MCF 10A (cell line): ENCODE measurements at places on chromosomes 16 and 17. TPM values are rescaled to one million over a fixed set of nuclear protein-coding genes. Genes with fewer than 3 reads are reported as not detected.

DHRS13 gene
- 9.1 and 9.5 TPM in 2 replicates for total RNA-seq

GRCh38 chr16:85607321-85607765, 5.8 kb upstream of the GSE1 start:
- no peak overlapping the region for H3K4me3 ChIP-seq
- no peaks in the 10 kb centered on the region for H3K27me3 ChIP-seq
- no peak overlapping the region for H3K27ac ChIP-seq
- peaks cover 12% of the 10 kb centered on the region for H3K4me1 ChIP-seq
- no peak for DNase-seq
- no peaks in the 10 kb centered on the region for H3K36me3 ChIP-seq

SLC13A5 gene
- total RNA-seq = not detected in 2 replicates

TMEM114 gene
- not detected in 2 replicates for total RNA-seq

- H3K27ac ChIP-seq = no peak overlapping the region
- no peaks in the 10 kb centered on the region for H3K36me3 ChIP-seq
- H3K4me1 ChIP-seq = peaks cover 14% of the 10 kb centered on the region
- H3K4me3 ChIP-seq = peak overlapping the region; percentile 59
- peak; percentile 50 for DNase-seq
These were observed 24.9 kb downstream of the BAHCC1 start for GRCh38 chr17:81419886-81420768.

GJD3 gene
- total RNA-seq = not detected in 2 replicates

SUPT4H1 gene
- 63.4 and 90.8 TPM in 2 replicates for total RNA-seq

DNA sequence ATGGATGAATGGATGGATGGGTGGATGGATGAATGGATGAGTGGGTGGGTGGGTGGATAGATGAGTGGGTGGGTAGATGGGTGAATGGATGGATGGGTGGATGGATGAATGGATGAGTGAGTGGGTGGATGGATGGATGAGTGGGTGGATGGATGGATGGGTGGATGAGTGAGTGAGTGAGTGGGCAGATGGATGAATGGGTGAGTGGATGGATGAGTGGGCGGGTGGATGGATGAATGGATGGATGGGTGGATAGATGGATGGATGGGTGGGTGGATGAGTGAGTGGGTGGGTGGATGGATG, 6.4 kb upstream of the KATNB1 start:
- peaks cover 12% of the 10 kb centered on the region for H3K4me1 ChIP-seq
- no peak overlapping the region for H3K4me3 ChIP-seq
- DNase-seq = no peak
- H3K27ac ChIP-seq = no peak overlapping the region
- H3K27me3 ChIP-seq = no peaks in the 10 kb centered on the region

GRCh38 chr17:12566291-12566690, 99.4 kb upstream of the MYOCD start:
- no peak overlapping the region for H3K4me3 ChIP-seq
- no peak overlapping the region for H3K27ac ChIP-seq
- H3K4me1 ChIP-seq = no peaks in the 10 kb centered on the region
- H3K36me3 ChIP-seq = no peaks in the 10 kb centered on the region
- peaks cover 28% of the 10 kb centered on the region for H3K27me3 ChIP-seq

- DNase-seq = peak; percentile 48
- no peak overlapping the region for H3K27ac ChIP-seq
- no peaks in the 10 kb centered on the region for H3K36me3 ChIP-seq
These were observed 247.4 kb downstream of the SHISA9 start for GRCh38 chr16:13148836-13149235.

SGCA gene
- total RNA-seq = not detected in 2 replicates

DNA sequence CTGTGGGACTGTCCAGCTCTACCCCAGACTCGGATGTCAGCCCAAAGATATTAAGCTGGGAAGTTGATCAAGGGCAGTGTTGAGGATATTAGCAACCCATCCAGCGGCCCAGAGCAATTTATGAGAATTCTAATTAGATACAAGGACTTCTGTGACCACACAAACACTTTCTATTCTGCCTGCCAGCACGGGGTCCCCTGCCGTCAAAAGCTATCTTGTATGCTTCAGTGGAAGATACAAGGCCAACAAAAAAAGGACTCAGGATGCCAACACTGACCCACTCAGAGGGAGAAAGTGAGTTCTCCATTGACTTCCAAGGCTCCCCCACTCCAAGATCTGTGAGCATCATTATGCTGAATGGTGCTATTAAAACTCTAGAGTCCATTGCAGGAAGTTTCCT, 390.7 kb downstream of the GRIN2A start:
- H3K4me1 ChIP-seq = no peaks in the 10 kb centered on the region
- no peaks in the 10 kb centered on the region for H3K27me3 ChIP-seq
- DNase-seq = no peak
- no peak overlapping the region for H3K27ac ChIP-seq

ATP2C2 gene
- total RNA-seq = not detected in 2 replicates

- no peak overlapping the region for H3K27ac ChIP-seq
- no peaks in the 10 kb centered on the region for H3K27me3 ChIP-seq
- peak; percentile 33 for DNase-seq
- no peaks in the 10 kb centered on the region for H3K36me3 ChIP-seq
- H3K4me1 ChIP-seq = no peaks in the 10 kb centered on the region
- no peak overlapping the region for H3K4me3 ChIP-seq
These were observed 250.8 kb downstream of the STX8 start for GRCh38 chr17:9324864-9325263.

GRCh38 chr17:16491131-16491702, 776 bp downstream of the LRRC75A start:
- H3K4me1 ChIP-seq = peaks cover 19% of the 10 kb centered on the region
- no peak for DNase-seq
- peaks cover 55% of the 10 kb centered on the region for H3K27me3 ChIP-seq
- H3K4me3 ChIP-seq = peak overlapping the region; percentile 29
- no peaks in the 10 kb centered on the region for H3K36me3 ChIP-seq

GRCh38 chr17:45001310-45001709, 33.2 kb upstream of the C1QL1 start:
- H3K27ac ChIP-seq = no peak overlapping the region
- no peaks in the 10 kb centered on the region for H3K36me3 ChIP-seq
- H3K4me1 ChIP-seq = no peaks in the 10 kb centered on the region
- no peak overlapping the region for H3K4me3 ChIP-seq

DNA sequence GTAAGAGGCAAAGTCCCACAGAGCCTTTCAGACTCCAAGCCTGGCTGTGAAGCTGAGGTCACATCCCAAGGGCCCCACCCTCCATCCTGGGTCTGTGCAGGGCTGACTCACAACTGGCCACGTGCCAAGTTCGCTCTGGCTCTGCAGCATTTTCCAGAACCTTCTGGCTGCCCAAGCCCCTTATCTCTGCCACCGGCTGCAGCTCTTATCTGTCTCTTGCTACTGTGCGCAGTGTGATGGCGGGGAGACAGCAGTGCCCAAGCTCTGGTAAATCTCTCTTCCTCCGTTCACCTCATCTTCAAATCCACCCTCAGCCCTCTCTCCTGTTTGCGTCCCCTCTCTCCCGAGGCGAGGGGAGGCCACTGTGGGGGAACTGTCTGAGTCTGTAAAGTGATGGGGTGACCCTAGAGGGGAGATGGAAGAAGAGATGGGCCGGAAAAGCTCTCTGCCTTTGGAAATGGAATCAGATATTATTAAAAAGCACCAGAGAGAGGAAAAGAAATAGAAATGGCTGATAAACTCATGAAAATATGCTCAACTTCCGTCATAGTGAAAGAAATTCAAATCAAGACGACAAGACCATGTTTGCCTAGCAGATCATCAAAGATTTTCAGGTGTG, 162.7 kb upstream of the CDC42EP4 start:
- no peak overlapping the region for H3K4me3 ChIP-seq
- H3K27ac ChIP-seq = no peak overlapping the region
- H3K4me1 ChIP-seq = no peaks in the 10 kb centered on the region
- H3K27me3 ChIP-seq = peaks cover 26% of the 10 kb centered on the region

DNA sequence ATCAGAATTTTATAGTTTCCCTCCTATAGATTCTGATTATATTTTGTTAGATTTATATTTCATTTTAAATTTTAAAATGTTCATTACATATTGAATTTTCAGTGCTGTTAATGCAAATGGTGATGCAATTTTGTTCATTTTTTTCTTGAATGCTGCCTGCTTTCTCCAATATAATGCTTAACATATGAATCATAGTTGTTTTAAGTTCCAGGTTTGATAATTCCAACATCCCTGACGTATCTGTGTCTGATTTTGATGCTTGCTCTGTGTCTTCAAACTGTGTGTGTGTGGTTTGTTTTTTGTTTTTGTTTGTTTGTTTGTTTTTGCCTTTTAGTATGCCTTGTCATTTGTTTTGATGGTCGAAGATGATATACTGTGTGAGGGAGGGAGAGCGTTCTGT, 134.7 kb upstream of the ELAC2 start:
- DNase-seq = no peak
- no peak overlapping the region for H3K4me3 ChIP-seq
- peaks cover 16% of the 10 kb centered on the region for H3K27me3 ChIP-seq
- H3K27ac ChIP-seq = no peak overlapping the region
- H3K4me1 ChIP-seq = peaks cover 6% of the 10 kb centered on the region

CALB2 gene
- total RNA-seq = 0.23 TPM in 1 of 2 replicates, not detected in the other

DNA sequence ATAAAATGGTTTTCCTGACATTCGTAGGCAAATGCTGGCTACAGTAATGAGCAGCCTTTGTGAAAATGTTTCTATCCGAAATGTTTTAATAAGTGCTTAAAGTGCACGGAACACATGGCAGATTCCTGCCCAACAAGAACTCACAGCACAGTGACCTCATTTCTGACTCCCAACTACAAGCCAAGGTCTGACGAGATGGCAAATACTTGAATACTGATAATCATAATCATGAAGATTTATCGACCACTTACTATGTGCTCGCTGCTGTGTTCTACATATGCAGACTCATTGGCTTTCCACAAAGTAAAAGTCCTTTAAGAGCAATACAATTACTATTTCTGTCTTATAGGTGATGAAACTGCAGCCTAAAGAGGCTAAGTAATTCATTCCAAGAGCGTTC, 238.1 kb upstream of the CDH5 start:
- no peak overlapping the region for H3K27ac ChIP-seq
- no peak overlapping the region for H3K4me3 ChIP-seq
- H3K36me3 ChIP-seq = no peaks in the 10 kb centered on the region
- DNase-seq = no peak
- no peaks in the 10 kb centered on the region for H3K4me1 ChIP-seq

DNA sequence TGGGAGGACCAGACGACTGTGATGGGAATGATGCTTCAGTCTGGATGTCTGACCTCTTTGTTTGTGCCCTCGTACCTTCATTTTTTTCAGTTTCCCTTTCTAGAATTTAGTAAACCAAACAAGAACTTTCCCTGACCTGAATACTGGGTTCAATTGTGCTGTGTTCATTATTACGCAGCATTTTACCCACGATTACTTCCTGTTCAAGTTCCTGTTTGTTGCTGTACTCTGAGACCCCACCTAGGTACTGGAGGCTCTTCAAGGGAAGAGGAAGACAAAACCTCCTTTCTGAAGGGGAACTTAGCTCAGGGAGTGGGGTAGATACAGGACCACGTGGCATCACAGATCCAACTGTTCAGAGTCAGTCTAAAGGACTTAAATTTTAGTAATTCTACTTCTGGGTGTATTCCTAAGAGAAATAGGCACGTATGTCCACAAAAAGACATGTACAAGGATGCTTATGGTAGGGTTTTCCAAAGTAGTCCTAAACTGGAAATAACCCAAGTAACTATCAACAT, 9.2 kb upstream of the PRKCB start:
- peaks cover 19% of the 10 kb centered on the region for H3K27me3 ChIP-seq
- no peak overlapping the region for H3K27ac ChIP-seq
- no peak for DNase-seq
- no peak overlapping the region for H3K4me3 ChIP-seq
- H3K36me3 ChIP-seq = no peaks in the 10 kb centered on the region

EFCAB5 gene
- 0.10 and 0.96 TPM in 2 replicates for total RNA-seq

GRCh38 chr17:68384941-68385340, 72.4 kb downstream of the WIPI1 start:
- H3K36me3 ChIP-seq = no peaks in the 10 kb centered on the region
- H3K27me3 ChIP-seq = no peaks in the 10 kb centered on the region
- no peak for DNase-seq
- no peak overlapping the region for H3K27ac ChIP-seq
- H3K4me3 ChIP-seq = no peak overlapping the region

- no peak for DNase-seq
- H3K4me3 ChIP-seq = no peak overlapping the region
- no peaks in the 10 kb centered on the region for H3K36me3 ChIP-seq
- H3K27ac ChIP-seq = no peak overlapping the region
These were observed 675.6 kb upstream of the CDH8 start for GRCh38 chr16:62711797-62712196.

- H3K36me3 ChIP-seq = peaks cover 18% of the 10 kb centered on the region
- DNase-seq = no peak
- H3K27me3 ChIP-seq = no peaks in the 10 kb centered on the region
- no peak overlapping the region for H3K27ac ChIP-seq
- peak overlapping the region; percentile 96 for H3K4me3 ChIP-seq
These were observed 985 bp downstream of the SGSM2 start for GRCh38 chr17:2338315-2338657.

DNA sequence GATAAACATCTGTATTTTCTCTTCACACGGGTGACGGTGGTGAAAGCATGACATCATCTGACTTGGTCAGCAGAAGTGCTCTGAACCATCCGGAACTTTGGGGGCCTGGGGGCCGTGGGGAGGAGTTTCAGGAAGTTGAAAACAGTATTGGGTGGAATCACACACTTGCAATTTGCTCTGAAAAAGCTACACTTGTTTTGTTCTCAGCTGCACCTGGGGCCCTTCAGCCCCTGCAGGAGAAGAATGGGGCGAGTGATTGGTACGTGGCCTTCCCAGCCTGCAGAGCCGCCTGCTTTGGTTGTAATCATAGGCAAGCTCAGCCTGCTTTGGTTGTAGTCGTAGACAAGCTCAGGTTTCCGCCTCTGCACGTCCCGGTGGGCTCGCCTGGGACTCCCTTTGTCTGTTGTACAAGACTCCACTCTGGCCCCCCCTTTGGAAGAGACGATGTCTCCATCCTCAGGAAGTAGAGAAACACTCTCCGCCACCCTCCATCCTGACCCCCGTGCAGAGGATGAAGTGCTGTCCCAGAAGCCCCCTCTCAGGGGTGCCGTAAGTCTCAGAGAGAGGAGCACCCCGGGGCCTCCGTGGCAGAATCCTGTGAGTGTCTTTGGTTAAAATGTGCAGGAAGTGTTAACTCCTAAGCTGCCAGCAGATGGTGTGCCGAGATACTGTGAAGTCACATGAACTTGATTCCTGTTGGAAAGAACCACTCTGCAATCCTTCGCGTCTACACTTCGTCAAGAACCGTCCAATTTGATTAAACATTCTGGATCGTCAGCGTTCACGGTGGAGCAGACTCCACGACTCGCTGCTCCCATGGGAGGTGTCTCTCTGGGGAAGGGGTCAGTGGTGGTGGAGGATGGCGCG, 5.4 kb downstream of the BANP start:
- H3K4me1 ChIP-seq = peaks cover 21% of the 10 kb centered on the region
- no peaks in the 10 kb centered on the region for H3K27me3 ChIP-seq
- H3K27ac ChIP-seq = no peak overlapping the region
- no peak overlapping the region for H3K4me3 ChIP-seq
- peaks cover 55% of the 10 kb centered on the region for H3K36me3 ChIP-seq

TPSD1 gene
- not detected in 2 replicates for total RNA-seq
